ENCODE measurements at places on chromosomes 2 and 18.

GRCh38 chr2:73176205-73176880 is 26.0 kb upstream of the NOTO start:
- no peak for DNase-seq

DNA sequence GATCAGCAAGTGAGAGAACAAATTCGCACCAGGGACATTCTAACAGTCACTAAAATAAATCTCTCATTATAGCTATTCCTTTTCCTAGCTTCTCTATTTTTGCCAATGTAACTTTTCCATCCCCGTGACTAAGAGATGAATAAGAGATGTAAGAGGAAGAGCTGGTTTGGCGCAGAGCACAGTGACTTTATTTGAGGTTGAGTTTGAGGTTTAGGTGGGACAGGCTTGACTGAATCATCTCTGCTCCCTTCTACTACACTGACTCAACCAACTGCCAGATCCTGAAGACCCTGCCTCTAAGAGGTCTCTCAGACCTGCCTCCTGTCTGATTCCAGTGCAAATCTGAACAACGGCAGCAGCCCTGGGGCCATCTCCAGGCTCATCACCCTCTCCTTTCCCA is 28.0 kb downstream of the RFX8 start:
- no peak for DNase-seq

DNA sequence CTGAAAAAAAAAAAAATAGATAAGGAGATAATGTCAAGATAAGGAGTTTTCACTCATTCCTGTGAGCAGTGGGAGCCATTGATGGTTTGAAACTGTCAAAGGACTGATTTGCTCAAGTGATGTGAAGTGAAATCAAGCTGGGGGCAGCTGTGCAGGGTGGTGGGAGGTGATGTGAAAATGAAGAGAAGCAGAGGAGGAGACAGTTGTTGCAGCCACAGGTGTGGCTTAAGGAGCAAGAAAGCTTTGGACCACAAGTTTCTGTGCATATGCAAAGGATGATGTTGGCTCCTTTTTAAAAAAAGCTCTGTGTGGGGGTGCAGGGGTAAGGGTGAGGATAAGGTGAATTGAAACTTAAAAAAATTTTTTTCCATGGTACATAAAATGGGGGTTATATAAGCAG is 8.3 kb downstream of the EFR3B start:
- DNase-seq, result no peak

- DNase-seq, result no peak
These were observed 199.6 kb downstream of the FBXO15 start for GRCh38 chr18:73948084-73948483.

- DNase-seq, result no peak
These were observed 3.5 kb upstream of the RNU4ATAC start for GRCh38 chr2:121527009-121527682.

DNA sequence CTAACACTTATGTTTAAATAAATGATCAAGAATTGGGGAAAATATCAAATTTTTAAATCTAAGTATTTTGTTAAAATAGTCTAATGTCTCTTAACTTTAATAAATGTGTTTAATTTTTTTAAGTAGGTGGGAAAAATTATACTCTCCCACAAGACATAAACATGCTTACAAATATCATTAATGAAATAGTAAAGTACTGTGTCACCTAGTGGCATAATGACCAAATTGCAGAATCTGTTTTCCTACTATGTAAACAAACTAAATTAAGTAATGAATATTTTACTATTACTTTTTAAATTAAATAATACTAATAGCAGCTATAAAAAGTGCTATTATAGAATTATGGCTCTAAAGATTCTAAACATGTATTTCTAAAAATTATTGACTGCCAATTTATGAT is 52.0 kb upstream of the CHAC2 start:
- no peak for DNase-seq

DNA sequence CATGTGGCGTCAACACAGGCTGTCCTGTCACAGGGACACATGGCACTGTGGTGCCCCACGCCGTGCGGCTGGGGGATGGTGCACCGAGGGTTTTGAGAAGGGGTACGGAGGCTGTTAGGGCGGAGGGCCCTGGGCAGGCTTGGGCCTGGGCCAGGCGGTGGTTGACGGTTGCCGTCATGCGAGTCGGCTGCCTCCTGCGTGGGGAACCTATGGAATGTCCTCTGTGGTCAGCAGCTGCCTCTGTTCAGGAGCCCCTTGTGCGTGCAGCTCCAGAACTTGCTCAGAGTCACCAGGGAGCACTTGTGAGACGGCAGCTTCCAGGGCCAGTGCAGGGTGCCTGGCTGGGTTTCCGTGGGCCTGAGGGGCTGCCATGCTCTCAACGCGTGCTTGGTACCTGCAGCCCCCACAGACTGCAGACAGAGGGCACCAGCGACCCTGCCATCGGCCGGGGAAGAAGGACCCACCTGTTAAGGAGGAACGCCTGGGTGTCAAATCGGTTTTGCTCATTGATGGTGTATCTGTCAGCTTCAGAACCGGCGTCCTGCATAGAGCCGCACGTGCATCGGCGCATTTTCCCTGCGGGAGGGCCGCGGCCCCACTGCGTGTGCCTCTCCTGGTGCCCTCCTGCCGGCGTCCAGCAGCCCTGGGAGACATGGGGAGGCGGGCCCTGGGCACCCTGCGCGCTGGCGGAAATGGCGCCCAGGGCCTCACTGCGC is 10.0 kb upstream of the D2HGDH start:
- no peak for DNase-seq

- no peak for DNase-seq
These were observed 169.3 kb downstream of the TMEM200C start for GRCh38 chr18:5726011-5726410.

DNA sequence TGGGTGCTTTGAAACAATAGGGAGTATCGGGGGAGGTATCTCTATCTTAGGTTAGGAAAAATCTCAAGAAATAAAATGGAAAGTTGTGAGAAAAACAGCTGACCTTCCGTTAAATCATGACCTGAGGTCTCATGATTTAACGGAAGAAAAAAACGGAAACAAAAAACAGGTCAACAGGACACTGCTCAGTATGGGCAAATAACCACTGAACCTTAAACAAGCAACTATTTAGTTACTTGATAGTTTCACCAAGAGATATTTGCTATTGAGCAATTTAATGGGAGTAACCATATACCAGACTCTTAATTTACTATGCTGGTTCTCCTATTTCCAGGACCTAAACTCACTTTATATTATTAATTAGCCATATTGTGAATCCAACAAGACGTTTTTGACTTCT is 150.8 kb downstream of the PARD3B start:
- no peak for DNase-seq

GRCh38 chr18:42174909-42175308 is 219.9 kb downstream of the PIK3C3 start:
- no peak for DNase-seq

Data from Calu3 (cell line).